Kidney (tissue), 22 donors: ENCODE measurements at places on chromosomes 1 and 21. TPM values are rescaled to one million over a fixed set of nuclear protein-coding genes. Genes with fewer than 3 reads are reported as not detected.

Gene PYHIN1
- polyA plus RNA-seq = 0.30 TPM

Gene SH2D1B
- not detected for polyA plus RNA-seq

Gene APOBEC4
- polyA plus RNA-seq = not detected

Gene OR2T2
- not detected for polyA plus RNA-seq

Gene CHODL
- 1.8 TPM for polyA plus RNA-seq

Gene SV2A
- 2.0 TPM for polyA plus RNA-seq

Gene CLCA4
- not detected for polyA plus RNA-seq

Gene TNNT2
- polyA plus RNA-seq = 117 TPM

Gene KIAA0040
- polyA plus RNA-seq = 20.0 TPM

Gene BRINP3
- polyA plus RNA-seq = 1.4 TPM

Gene LCE1F
- not detected for polyA plus RNA-seq

Gene CR1
- polyA plus RNA-seq = 2.6 TPM

Gene RYR2
- polyA plus RNA-seq = 0.28 TPM

Gene PRAMEF8
- not detected for polyA plus RNA-seq

Gene FAM43B
- polyA plus RNA-seq = 1.7 TPM

Gene RUNX1
- polyA plus RNA-seq = 1.3 TPM

Gene ROR1
- 0.77 TPM for polyA plus RNA-seq

Gene TMCC2
- polyA plus RNA-seq = 3.5 TPM

Gene USH2A
- not detected for polyA plus RNA-seq

Gene OXCT2
- polyA plus RNA-seq = 0.32 TPM

Gene TRABD2B
- 19.8 TPM for polyA plus RNA-seq

Gene EPHA8
- polyA plus RNA-seq = not detected
